ENCODE measurements at places on chromosomes 7 and 10.

GRCh38 chr7:157006829-157007469 is 3.5 kb downstream of the MNX1 start:
- no peak for DNase-seq

- no peak for DNase-seq
Observed at GRCh38 chr7:124552217-124552616, 213.4 kb downstream of the GPR37 start.

GRCh38 chr10:124323806-124324205 is 94.9 kb downstream of the OAT start:
- DNase-seq = no peak

DNA sequence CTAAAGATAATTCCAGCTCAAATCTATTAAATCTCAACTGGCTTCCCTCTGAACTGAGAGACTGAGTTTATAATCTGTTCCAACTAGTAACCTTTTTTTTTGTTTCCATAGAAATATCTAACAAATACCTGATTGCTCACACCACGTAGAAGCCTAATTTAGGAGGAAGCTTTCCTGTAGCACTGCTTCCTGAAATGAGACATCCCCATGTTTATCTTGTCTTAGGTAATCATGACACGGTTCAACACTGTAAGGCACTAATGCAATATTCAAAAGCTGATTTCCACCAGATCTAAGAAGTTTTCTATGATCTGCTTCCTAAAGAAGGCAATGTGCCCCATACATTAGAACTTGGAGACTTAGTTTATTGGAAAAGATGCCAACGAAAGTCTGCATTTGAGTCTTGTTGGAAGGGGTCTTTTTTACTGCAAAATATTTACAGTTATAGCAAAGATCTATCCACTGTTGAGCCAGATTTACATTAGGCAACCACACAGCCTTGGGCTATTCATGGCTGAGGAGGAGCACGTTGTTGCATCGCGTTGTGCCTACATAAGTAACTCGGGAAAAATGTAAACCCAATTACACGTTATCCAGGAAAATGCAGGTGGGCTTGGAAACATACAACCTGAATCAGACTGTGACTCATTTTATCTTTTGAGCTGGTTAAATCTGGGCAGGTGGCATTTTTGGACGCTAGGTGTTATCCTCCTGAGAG is 66.3 kb downstream of the VIPR2 start:
- no peak for DNase-seq

DNA sequence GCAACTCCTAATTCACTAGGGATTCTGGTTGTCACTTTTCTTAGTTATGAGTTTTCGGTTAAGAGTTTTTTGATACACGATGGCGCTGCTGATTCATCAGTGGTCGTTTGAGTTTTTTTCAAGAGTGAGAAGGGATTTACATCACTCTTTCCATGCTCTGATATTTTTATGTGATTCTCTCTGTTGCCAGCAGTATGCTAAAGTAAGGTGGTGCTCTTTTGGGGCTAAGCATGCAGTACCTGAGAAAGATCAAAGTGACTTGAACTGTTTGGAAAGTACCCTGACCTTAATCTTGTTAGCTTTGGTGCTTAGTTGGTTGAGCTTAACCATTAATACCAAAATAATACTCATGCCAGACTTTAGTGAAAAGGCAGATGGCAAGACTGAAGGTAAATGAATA is 28.1 kb downstream of the STAMBPL1 start:
- no peak for DNase-seq

GRCh38 chr10:50988792-50989191 is 85.5 kb upstream of the PRKG1 start:
- DNase-seq = no peak

DNA sequence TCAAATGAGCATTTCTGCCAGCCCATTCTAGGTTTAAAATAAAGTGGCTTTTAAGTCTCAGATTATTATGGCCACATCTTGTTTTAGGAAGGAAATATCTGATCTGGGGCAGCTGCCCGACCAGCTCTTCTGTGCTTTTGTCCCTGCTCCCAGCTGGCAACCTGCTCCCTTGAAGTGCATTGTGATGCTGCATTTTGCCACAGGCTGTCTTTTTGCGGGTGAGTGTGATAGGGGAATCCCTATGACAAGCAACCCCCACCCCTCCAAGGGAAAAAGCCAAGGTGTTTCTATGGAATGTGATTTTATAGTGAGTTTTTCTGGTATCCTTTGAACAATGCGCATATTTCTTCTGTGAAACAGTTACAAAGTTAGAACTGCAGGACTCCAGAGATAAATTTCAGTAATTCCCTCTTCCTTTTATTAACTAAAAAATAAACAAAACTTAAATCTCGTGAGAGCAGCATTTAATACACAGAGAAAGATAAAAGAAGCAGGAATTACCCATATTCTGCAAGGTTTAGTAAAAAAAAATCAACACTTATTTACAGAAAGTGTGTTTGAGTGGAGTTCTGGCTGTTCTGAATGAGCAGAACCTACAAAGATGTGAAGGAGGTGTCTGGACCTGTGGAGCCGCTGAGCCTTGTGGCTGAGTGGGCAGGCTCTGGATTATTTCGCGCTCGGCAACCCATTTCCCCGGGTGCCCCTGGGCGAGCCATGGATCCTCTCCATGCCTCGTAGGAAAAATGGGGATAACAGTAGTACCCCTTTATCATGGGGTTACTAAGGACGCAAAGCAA is 10.1 kb upstream of the HPS1 start:
- DNase-seq = no peak

GRCh38 chr10:93916257-93917063 is 22.7 kb downstream of the SLC35G1 start:
- no peak for DNase-seq

DNA sequence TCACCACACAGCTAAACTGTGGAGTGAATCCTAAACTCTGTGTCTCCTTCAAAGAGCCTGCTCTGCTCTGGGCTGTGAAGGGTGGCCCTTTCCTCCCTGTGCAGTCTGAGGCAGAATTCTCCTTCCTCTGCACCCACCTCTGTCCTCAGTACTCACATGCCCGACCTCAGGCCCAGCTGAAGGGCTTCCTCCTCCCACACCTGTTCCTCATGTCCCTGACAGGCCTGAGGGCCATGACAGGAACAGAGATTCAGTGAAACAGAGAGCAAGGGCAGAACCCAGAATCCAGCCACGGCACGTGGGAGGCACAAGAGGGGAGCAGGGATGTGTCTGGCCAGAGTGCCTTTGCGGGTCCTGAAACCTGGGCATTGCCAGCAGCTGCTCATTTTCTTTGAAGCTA is 13.9 kb downstream of the CREB3L2 start:
- no peak for DNase-seq

GRCh38 chr7:51108134-51108533 is 208.5 kb downstream of the COBL start:
- DNase-seq = no peak

DNA sequence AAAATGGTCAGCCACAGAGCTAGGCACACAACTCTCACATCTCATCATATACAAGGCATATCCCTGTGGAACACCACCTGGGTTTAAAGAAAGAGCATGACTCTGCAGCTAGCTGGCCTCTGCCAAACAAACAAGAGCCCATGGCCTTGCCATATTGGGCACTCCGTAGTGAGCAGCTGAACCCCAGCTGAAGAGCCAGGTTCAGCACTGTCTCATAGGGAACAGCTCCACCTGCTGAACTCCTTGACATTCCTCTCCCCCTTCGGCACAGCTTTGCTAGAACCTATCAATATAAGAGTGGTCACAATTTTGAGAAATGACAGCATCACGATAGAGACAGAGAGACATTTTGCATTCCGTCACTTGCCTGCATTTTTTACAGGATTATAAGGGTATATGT is 20.0 kb downstream of the SORCS1 start:
- DNase-seq = no peak

DNA sequence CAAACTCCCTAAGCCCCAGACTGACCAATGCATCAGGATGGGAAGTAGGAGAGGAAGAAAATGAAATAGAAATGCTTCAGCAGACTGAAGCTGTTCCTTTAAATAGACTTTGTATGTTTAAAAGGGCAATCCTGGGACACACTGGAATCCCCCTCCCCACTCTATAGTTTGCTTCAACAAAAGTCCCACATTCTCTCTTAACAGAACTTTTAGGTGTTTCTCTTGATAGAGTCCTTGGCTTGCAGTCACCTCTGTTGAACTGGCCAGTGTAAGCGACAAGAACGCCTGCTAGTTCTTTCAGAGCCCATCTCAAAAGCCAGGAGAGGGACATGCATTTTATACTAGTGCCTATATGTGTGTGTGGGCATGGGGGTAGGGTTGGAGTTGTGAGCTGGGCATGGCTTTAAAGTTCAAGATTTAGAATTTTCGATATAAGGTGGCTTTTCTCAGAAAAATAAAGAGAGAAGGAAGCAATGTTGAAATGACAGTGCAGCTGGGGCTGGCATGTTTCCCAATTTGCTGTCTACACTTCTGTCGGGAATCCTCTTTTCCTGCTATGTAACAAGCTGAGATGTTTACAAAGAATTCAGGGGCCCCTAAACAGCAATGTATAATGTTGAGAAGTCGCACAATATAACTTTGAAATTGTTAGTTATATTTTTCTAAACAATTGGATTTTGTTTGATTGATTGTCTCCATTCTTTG is 2.1 kb downstream of the TBX20 start:
- DNase-seq = no peak

DNA sequence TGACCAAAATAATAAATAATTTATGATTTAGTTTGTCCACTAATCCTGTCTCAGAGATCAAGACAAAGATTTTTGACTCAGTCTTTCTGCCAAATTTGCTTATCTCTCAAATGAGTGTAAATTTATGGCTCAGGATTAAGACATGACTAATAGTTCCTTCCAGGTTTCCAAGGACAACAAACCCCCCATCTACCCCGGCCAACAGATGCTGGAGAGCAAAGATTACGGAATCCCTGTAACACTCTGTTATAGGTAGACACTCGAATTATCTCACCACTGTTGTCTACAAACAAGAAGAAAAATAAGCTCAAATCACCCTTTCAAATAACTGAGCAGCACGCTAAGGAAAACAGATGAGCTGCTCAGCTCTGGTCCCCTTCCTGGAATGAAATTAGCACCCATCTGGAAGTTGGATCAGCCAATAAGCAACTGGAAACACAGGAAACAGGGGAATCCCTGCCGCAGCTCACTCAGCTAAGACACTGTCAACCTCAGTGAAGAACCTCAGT is 56.8 kb upstream of the SVIL start:
- DNase-seq = no peak

GRCh38 chr10:70055550-70055949 is 2.9 kb downstream of the MACROH2A2 start:
- no peak for DNase-seq

DNA sequence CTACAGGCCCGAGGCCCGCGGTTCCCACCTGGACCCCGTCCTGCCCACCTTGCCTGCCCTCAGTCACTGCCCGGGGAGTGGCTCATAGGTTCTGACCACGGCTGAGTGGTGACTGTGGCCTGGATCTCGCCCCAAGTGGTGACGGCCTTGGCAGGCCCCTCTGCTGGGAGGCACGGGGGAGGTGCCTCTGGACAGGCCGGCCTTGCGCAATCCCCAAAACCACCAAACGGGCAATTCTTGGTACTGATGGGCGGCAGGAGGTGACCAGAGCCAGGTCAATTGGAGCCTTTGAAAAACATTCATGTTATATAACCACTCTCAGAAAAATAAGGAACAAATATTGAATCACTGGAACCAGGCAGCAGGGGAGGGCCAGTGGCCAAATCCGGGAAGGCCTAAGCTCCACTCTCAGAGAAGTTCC is 83.4 kb downstream of the PRKAG2 start:
- DNase-seq = no peak

- no peak for DNase-seq
Observed at GRCh38 chr7:47967123-47967522, 12.3 kb downstream of the HUS1 start.

DNA sequence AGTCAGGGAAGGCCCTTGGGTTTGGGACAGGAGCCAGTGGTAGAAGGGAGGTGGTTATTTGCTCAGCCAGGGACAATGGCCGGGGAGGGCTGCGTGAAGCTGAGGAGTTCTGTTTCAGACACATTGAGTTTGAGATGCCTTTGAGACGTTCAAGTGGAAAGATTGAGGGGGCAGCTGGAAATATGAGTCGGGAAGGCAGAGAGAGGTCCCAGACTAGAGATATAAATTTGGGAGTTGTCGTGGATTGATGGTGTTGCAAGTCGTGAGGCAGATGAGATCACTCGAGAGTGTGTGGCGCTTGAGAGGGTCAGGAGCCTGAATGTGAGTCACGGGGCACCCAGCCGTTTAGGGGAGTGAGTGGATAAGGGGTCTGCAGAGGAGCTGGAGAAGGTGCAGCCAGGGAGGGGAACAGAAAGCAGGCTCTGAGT is 73.3 kb downstream of the ZMIZ1 start:
- DNase-seq = no peak

DNA sequence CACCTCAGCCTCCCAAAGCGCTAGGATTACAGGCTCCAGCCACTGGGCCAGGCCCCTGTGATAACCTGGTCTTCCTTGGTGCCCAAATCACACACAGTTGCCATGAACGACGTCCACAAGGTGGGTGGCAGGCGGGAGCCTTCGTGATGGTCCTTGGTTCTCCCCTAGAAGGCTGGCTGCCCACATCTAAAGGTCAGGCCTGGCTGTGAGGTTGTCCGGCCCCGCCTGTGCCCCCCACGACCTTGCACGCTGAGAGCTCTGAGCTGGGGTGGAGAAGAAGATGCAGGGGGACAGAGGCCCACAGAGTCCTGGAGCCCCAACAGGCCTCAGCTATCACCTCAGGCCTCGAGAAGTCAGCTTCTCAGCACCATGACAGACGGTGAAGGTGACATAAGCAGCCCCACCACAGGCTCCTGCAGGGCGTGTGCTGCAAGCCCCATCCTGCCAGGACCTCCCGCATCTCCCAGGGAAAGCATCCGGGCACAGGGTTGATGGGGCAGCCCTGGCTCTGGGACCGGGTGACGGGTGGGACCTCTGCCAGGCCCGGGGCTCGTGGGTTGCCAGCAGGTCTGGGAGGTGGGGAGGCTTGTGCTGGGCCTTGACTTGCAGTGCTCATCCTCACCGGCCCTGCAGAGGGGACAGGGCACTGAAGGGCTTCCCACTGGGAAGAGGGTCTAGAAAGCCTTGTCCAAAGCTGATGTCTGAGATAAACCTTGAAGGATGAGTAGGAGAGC is 217.4 kb downstream of the WDR37 start:
- DNase-seq = no peak

GRCh38 chr7:86995814-86996213 is 63.6 kb downstream of the ELAPOR2 start:
- no peak for DNase-seq

GRCh38 chr7:111320133-111320532 is 229.2 kb downstream of the LRRN3 start:
- no peak for DNase-seq
